ENCODE measurements at places on chromosomes 13 and 19.

GRCh38 chr19:35144600-35145436 is 1.8 kb downstream of the FXYD7 start:
- DNase-seq = no peak

- no peak for DNase-seq
Measured at GRCh38 chr13:78659450-78659730, 435 bp upstream of the OBI1 start.

DNA sequence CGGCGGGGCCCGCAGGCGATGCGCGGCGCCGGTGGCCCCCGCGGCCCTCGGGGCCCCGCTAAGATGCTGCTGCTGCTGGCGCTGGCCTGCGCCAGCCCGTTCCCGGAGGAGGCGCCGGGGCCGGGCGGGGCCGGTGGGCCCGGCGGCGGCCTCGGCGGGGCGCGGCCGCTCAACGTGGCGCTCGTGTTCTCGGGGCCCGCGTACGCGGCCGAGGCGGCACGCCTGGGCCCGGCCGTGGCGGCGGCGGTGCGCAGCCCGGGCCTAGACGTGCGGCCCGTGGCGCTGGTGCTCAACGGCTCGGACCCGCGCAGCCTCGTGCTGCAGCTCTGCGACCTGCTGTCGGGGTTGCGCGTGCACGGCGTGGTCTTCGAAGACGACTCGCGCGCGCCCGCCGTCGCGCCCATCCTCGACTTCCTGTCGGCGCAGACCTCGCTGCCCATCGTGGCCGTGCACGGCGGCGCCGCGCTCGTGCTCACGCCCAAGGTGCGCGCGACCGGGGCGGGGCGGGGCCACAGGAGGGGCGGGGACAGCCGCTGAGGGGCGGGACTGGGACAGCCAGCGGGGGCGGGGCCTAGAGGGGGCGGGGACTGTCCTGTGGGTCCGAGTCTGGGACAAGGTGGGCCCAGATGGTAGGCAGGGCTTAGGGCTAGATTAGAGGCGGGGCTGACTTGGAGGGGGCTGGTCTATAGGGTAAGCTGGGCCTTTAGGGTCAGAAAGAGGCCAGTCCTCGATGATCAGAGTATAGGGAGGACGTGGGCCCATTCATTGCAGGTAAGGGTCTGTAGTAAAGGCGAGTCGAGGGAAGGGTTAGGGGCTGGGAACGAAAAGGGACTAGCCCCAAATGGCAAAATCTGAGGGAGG is 5.1 kb downstream of the GRIN2D start:
- DNase-seq = peak; percentile 83

- no peak for DNase-seq
Measured at GRCh38 chr19:15422296-15423075, 3.7 kb upstream of the AKAP8L start.

GRCh38 chr19:5048727-5049553 is 80.0 kb downstream of the KDM4B start:
- no peak for DNase-seq

DNA sequence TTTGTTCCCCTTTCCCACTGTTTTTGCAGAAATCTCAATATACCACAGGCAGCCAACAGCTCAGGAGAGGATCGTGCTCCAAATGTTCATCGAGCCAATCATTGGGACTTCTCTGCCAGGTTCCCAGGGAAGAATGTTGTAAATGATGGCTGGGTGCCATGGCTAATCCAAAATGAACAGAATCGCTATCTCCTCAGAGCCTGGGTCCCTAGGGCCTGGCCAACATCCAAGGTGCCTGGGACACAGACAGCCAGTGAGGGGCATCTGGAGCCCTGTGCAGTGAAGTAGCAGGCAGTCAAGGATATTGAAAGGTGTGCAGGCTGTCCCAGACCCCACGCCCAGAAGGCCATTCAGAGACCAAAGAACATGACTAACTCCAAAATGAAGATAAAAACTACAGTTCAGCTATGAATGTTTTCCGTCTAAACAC is 37.8 kb downstream of the BRD4 start:
- no peak for DNase-seq

DNA sequence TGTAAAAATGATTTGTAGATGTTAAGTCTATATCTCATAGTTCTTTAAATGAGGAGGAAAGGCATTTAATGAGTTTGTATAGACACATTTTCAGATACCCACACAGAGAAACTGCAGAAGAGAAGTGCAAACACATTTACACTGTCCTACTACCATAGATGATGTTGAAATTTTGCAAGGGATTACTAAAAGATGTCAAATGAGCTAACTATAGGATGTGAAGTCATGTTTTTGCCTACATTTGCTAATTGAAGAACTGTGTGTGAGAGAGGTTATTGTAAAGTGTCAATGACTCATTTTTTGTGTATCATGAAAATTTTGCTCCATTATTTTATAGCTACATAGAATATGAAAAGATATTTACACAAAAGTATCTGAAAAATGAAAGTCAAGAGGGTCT is 178.9 kb downstream of the ITGBL1 start:
- DNase-seq = peak; percentile 54

DNA sequence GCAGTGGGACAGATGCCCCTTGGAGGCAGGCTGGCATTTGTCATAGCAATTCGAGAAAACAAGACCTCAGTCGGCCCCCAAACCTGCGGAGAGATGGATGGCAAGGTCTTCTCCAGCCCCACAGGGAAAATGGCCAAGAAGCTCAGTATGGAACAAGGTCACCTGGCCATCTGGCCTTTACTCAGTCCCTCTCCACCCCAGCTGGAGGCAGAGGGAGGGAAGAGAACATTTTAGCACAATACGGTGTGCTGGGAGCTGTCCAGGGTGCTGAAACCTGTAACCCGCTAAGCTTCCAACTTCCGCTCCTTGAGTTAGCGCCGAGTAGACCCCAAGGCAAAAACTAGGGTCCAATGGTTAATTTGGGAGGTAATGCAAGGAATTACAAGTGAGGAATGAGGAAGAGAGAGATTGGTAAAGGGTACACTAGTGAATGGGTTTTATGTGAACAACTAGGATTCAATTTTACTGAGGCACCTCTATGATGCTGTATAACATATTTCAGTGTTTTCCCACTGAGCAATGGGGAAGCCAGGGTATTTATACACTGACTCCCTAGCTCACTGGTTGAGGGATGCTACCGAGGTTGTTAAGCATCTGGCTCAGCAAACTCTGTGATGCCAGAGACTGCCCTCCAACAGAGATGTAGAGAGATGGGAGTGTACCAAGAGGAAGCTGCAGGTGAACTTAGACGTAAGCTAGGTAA is 64.3 kb downstream of the CACNA1A start:
- peak; percentile 39 for DNase-seq

DNA sequence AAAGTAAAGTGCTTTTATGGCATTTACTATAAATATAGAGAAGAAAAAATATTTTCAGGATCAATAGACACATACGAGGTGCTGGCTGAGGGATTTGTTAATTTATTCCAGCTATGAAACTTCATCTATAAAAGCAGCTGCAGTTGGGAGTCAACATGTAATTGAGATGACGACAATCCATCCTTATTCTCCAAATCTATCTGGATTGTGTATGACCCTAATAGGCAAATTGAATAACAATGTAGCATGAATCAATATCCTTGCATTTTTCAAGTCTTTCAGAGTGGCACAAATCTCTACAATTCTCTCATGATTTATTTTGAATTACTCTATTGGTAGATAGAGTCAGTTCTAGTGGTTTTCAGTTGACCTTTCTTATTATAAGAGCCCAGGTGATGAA is 1296.5 kb upstream of the SPRY2 start:
- DNase-seq = no peak

DNA sequence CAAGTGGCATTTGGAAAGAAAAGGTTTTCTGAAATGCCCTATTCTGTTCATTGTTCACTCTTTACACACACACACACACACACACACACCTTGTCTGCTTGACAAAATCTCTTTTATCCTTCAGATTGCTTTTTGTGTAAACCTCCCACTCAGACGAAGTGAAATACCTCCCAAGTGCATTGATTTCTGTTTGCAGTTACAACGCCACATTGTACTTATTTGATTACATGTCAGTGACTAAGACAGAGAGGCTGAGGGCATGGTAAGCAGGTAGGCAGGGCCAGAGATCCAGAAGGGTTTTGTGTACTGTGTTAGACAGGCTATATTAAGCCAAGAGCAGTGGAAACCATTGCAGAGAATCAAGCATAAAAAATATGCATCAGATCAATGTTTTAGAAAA is 561.8 kb downstream of the GPC6 start:
- no peak for DNase-seq

DNA sequence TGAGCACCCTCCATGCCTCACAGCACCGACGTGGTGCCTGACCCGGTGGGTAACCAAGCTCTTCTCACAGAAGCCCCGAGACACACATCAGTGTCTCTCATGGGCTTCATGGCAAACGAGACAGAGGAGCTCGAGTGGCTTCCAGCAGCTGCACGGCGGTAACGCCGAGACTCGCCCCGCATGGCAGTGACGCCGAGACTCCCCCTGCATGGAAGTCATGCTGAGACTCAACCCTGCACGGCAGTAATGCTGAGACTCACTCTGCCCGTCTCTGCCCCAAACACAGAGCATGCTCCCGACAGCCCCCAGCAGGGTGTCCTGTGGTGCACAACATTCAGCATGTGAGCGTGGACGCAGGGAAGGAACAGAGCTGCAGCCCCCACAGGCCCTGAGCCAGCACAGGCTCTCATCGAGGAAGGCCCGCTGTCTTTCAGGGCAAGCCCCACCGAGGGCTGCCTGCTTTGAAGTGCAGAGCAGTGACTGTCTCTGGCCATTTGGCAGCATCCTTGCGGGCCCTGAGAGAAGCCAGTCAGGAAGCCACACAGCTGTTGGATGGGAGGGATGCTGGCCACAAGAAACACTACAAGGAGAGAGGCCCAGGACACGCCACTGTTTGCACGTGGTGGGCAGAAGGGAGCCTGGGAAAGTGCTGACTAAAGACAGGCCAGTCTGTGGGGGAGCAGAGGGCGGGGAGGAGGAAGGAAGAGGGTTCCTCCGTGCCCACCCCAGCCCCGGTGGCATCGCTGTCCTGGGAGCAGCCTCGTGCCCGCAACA is 9.5 kb downstream of the GAS6 start:
- DNase-seq = peak; percentile 89

DNA sequence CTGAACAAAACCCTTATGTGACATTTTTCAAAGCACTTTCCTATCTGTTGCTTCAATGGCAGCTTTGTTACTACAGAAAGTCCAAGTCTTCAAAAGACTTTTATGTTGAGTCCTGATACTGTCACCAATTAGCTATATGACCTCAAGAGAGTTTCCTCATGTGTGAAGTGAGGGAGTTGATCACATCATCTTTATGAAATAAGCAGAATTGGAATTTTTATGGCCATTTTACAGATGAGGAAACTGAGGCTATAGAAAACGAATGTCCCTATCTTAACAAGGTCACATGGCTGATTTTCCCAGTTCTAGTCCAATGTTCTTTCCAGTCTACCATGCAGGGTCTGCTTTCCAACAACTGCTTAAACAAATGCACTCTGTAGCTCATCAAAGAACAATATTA is 2.6 kb downstream of the TNFRSF19 start:
- no peak for DNase-seq

GRCh38 chr13:64505336-64505910 is 2724.7 kb downstream of the PCDH9 start:
- DNase-seq = no peak

- no peak for DNase-seq
Measured at GRCh38 chr13:57128909-57129308, 11.8 kb upstream of the PRR20A start.

DNA sequence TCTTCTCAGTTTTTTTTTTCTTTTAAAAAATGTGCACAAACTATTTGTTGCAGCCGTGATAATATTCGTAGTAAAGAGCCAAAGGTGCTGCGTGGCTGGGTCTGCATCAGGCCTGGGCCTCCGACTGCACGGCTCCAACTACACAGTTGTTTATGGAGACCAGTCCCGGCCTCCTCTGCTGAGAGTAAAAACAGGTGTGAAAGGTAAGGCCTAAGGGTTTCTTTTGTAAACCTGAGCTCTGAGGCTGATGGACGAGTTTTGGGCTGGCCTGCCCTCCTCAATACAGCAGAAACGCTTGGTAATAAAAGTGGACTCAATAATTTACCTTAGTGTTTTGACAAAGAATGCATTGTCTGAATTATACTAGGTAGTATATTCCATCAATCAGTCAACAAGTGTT is 3.9 kb downstream of the MBNL2 start:
- no peak for DNase-seq

DNA sequence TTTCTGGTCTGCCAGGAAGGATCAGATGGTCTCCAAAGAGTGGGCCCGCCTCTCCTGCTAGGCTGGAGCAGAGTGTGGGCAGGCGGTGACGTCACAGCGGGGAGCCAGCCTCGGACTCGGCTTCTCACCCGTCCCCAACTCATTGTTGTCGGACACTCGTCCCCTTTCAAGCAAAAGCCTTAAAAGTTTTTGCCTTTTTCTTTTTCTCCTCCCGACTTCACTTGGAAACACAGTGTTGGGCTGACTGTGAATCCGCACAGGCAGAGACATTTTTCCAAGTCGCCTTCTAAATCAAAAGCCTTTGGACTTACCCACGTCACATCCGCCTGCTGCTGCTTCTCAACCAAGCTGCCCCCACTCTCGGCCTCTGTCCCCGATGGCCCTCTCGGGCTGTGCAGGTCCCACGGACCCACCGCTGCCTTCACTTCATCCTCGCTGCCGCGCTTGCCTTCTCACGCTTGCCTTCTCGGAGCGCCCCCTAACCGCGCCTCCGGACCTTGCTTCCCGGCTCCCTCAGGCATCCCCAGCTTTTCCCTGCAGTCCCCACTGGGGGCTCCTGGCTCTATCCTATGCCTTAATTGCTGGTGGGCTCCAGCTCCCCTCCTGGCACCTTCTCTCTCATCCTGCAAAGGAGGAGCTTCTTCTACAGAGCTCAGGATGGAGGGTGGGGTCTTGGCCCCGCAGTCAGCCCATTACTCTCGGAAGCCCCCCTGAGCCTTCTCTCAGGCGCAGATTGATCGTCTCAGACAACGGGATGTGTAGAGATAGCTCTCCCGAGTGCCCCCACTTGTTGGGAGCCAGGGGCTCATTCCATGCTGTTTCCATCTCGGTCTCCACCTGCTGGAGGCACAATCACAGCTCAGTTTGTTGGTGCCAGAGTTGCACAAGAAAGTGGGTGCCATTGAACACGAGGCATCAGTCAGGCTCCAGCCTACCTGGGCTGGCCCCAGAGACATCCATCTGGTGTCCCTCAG is 3.9 kb upstream of the ZNF135 start:
- no peak for DNase-seq

GRCh38 chr19:43760941-43761340 is 6.2 kb upstream of the SMG9 start:
- DNase-seq = no peak

- DNase-seq = no peak
Measured at GRCh38 chr19:55220525-55220924, 8.0 kb downstream of the TMEM86B start.

DNA sequence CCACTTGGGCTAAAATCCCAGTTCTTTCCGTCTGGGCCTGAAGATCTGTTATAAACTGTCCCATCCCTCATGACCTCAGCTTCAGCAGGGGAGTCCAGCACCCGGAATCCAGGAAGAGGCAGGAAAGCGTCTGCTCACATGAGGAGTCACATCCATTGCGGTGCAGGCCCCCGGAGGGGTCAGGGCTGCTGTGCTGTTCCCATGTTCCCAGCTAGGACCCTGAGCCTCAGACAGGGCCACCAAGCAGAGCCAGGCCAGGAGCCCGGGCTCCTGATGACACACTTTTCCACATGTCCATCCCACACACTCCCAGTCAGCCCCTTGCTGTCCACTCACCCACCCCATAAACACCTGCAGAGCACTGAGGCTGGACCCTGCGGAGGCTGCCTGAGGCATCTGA is 45.3 kb upstream of the VSTM2B start:
- DNase-seq = no peak

- peak; percentile 63 for DNase-seq
Measured at GRCh38 chr19:13153569-13154240, 3.5 kb downstream of the IER2 start.

Measured in suppressor macrophage (primary cell).